ENCODE measurements at places on chromosomes 12 and 14.

- DNase-seq, result no peak
These were observed 49.9 kb downstream of the PPP2R5E start for GRCh38 chr14:63493246-63493645.

- no peak for DNase-seq
These were observed 37.4 kb upstream of the PSMA6 start for GRCh38 chr14:35254736-35255135.

GRCh38 chr14:99441157-99441870 lies 39.3 kb downstream of the SETD3 start:
- DNase-seq, result no peak

- DNase-seq, result no peak
These were observed 75.5 kb downstream of the TMEM116 start for GRCh38 chr12:111937429-111937828.

DNA sequence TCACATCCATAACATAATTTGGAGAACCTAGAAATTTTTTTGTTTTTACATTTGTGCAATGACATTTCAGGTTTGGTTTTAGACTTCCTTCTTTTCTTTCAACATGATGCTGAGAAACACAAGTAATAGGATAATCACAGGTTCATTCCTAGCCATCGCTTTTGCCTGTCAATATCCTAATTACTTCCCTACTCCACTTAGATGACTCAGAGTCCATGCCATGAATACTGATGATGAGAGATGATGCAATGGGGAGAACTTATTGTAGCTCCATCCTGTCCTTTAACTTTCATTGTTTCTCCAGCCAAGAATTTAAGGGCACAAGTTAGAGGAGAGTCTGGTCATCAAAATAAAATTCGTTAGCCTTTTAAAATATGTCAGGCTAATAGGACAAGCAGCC lies 101.3 kb downstream of the PTPRO start:
- no peak for DNase-seq

DNA sequence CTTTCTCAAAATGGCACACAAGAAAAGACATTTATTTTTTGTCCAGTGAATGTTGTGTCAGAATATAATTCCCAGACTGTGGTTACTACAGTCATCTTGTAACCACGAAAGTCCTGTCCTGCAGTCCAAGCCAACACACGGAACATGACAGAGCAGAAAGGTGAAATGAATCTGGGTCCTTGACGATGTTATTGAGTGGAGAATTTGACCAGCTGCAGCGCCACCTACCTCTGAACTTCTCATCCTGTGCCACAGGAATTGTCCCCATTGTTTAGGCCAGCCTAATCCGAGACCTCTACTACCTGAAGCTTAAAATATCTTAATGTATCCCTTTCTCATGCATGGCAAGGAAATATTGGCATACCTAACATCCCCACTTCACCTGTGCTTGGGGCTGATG lies 64.1 kb upstream of the OTX2 start:
- DNase-seq, result no peak

Measured in T-helper 2 cell (primary cell).